ENCODE measurements at places on chromosomes 16 and 17.

DNA sequence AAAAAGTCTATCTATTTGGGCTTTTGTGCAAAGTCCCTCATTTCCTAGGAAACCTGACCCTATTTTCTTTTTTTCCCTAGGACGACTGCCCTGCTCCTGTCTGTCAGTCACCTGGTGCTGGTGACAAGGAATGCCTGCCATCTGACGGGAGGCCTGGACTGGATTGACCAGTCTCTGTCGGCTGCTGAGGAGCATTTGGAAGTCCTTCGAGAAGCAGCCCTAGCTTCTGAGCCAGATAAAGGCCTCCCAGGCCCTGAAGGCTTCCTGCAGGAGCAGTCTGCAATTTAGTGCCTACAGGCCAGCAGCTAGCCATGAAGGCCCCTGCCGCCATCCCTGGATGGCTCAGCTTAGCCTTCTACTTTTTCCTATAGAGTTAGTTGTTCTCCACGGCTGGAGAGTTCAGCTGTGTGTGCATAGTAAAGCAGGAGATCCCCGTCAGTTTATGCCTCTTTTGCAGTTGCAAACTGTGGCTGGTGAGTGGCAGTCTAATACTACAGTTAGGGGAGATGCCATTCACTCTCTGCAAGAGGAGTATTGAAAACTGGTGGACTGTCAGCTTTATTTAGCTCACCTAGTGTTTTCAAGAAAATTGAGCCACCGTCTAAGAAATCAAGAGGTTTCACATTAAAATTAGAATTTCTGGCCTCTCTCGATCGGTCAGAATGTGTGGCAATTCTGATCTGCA is 12.9 kb downstream of the TMEM98 start:
- DNase-seq, result no peak

- no peak for DNase-seq
These were observed 13.9 kb upstream of the KRTAP17-1 start for GRCh38 chr17:41329279-41329948.

GRCh38 chr16:61814726-61815347 is 221.4 kb downstream of the CDH8 start:
- DNase-seq, result no peak

- no peak for DNase-seq
These were observed 86.5 kb upstream of the LHX1 start for GRCh38 chr17:36850790-36851189.

GRCh38 chr17:13920413-13920812 is 148.9 kb upstream of the COX10 start:
- DNase-seq, result no peak

DNA sequence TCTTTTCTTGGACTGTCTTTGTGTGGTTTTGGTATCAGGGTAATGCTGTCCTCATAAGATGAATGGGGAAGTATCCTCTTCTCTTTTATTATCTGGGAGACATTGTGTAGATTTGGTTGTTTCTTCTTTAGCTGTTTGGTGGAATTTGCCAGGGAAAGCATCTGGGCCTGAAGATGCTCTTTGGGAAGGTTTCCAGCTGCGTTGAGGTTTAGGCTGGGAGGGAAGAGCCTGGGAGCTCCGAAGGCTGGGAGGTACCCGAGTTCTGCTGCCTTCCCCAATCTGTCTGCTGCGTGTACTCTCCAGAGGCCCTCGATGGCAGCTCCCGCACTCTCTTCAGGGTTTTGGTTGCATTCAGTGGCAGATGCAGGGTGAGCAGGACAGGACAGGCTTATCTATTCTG is 25.6 kb upstream of the CRISPLD2 start:
- no peak for DNase-seq

GRCh38 chr17:17508646-17509591 is 12.7 kb upstream of the RASD1 start:
- no peak for DNase-seq

GRCh38 chr17:47720754-47721533 is 12.1 kb upstream of the TBX21 start:
- peak; percentile 92 for DNase-seq

DNA sequence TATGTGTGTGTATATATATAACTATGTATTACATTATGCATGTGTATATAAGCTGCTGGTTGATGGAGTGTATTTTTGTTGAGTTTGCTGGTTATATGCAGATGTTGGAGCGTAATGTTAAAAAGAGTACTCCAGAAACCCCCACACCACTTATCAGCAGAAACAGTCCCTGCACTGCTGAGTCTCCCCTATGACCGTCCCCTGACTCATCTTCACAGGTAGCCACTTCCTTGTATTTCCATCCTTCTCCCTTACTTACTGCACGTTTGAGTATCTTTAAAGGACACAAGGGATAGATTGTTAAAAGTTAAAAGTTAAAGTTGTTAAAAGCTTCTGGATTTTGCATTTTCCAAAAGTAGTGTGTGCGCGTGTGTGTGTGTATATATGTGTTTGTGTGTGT is 853.9 kb upstream of the EEF2KMT start:
- DNase-seq, result no peak

GRCh38 chr17:17191961-17192381 is 14.2 kb downstream of the PLD6 start:
- no peak for DNase-seq

GRCh38 chr16:72848759-72849664 is 198.9 kb downstream of the ZFHX3 start:
- no peak for DNase-seq

GRCh38 chr17:21294321-21295035 is 10.0 kb downstream of the MAP2K3 start:
- no peak for DNase-seq

GRCh38 chr17:63644846-63645245 is 22.6 kb downstream of the MAP3K3 start:
- no peak for DNase-seq

GRCh38 chr17:41308251-41308917 is 725 bp downstream of the KRTAP16-1 start:
- peak; percentile 63 for DNase-seq

GRCh38 chr16:17342031-17342430 is 128.7 kb downstream of the XYLT1 start:
- no peak for DNase-seq

- no peak for DNase-seq
These were observed 269.8 kb upstream of the MYOCD start for GRCh38 chr17:12395733-12396354.

DNA sequence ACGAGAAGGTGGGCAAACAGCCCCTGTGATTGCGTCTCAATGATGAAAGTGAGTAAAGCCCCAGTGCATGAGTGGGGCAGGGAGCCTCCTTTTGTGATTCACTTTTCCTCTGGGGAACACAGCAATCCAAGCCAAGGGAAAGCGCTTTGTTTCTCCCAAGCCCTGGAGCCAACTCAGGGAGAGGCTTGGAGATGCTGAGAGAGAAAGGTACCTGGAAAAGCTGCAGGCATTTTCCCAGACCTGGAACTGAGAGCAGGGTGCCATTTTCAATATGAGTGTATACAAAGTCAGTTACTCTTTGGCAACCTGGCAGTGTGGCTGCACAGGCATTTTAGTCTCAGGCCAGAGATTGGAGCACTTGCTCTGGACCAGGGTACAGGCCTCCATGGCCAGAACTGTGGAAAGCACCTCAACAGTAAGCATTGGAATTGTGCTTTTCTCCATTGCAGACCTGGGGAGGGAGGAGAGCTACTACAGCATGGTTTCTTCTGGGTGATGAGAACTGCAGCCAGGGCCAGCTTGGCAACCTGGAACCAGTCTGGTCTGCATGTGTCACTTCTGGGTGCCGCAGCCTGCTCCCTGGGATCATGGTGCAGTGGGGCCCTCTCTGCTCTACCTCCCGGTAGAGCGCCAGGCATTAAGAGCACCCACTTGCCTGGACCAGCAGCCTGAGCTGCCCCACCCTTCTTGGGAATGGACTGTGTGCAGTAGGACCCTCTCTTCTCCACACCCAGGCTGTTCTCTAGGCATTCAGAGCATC is 89.0 kb upstream of the CDH5 start:
- DNase-seq, result no peak

GRCh38 chr17:57296231-57296630 is 39.9 kb downstream of the MSI2 start:
- no peak for DNase-seq

DNA sequence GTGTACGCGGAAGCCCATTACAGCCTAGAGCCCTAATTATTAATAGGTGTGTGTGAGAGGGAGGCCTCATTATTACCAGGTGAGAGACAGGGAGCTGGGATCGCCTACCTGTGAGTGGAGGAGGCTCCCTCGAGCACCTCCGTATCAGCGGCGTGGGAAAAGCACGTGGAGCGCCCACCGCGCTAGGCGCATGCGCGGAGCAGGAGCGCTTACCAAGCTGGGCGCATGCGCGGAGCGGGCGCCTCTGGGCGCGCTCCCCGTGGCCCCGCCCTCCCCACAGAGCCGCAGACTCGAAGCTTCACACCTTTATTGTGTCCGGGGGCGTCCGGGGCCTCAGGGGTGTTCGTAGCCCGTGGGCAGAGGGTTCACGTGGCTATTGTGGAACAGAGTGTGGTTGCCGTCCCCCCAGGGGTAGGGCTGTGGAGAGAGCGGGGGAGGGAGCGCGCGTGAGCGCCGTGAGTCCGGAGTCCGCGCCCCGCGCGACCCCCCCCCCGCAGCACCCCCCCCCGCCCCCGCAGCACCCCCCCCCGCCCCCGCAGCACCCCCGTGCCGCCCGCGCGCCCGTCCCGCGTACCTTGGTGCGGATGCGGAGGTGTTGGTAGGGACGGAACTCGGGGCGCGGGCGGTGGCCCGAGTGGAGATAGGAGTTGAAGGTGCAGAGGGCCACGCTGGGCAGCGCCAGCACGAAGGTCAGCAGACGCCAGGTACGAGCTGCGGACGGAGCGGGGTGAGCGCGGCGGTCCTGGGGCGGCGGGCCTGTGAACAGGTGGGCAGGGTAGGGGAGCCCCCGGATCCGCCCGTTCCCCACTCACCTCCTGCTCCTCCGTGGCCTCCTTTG is 500 bp downstream of the COX6A2 start:
- peak; percentile 73 for DNase-seq

DNA sequence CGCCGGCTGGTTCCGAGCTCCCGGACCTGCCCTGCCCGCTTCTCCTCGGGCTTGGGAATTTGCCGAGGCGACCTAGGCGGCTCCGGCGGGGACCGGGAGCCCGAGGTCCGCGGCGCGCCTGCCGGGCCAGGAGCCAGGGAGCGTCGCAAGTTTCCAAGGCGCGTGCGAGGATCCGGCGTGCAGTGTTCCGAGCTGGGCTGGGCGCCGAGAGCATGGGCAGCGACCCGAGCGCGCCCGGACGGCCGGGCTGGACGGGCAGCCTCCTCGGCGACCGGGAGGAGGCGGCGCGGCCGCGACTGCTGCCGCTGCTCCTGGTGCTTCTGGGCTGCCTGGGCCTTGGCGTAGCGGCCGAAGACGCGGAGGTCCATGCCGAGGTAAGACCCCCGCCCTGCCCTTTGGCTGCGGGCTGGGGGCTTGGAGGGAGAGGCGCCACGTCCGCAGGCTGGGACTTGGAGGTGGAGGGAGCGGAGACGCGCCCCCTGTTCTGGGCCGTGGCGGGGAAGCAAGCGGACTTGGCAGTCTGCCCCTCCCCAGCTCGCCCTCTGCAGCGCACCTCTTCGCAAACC is 668 bp downstream of the MMP15 start:
- DNase-seq, result no peak

DNA sequence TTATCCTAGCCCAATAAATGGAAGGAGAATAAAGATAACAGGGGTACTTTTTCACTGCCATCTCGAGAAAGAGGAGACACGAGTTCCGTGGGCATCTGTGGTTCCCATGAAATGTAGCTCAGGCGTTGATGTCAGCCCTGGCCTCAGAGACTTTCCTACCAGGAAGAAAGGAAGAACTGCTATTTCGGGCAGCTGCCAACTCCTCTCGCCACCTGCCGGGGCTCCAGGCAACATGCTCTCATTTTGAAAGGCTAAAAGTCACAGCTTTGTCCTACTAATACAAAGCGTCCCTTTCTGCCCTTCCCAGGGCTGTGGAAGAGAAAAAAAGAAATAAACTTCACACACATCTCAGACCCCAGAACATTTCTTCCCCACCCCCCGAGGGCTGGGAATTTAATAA is 65.8 kb downstream of the DHRS7C start:
- no peak for DNase-seq

DNA sequence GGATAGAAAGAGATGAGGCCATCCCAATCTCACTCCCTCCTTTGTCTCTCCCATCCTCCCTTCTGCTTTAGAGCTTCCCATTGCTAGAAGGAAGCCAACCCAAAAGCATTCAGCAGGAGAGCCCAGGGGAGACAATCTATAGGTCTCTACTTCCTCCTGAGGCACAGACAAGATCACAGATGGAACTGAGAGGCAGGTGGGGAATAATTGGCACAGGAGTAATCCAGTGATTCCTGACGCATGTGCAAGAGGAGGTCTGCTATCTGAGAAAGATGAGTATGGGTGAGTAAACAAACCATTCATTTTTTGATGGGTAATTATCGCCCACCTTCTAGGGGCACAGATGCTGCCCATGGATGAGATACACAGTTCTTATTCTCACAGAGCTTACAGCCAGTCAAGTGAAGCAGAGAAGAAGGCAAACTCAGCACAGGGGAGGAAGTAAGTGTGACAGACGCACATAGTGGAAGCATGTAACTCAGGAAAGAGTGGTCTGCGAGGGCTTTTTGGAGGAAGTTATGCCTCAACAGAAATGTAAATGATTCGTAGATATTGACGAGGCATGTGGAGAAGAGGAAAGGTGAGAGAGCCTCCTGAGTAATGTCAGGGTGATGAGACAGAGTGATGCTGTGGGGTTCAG is 88.9 kb upstream of the HLF start:
- no peak for DNase-seq

DNA sequence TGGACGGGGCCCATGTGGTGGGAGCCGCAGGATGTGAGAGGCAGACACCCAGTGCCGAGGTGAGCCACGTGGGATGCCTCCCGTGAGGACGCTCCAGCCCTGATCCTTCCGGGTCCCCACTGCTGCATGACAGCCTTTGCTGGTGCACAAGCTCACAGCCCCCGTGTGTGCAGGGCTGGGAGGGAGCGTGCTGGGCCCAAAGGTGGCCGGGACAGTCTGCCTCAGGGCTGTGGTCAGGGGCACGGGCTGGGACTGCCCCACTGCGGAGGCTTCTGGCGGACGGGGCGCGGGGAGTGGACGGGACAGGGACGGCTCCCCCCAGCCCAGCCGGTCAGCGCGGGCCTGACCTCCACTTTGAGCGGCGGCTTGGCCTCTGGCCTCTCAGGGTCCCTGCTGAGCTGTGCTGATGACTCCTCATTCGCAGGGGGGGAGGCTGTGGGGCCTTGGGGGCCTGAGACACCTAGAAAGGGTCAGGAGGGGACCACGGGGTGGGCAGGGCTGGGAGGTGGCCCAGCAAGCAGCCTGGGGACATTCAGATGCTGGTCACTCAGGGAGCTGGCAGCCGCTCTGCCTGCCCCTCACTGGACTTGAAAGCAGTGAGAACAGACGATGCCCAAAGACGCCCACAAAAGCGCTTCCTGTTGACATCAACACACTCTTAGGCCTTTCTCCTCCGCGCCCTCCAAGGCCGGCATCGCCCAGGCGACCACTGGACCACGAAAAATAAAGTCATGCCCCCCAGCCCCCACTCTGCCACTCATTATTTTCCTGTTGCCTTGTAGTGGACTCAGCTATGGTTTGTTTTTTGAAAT is 9.3 kb upstream of the METRNL start:
- DNase-seq, result no peak

- DNase-seq, result no peak
These were observed 303.5 kb downstream of the FOXL1 start for GRCh38 chr16:86881861-86882273.

- DNase-seq, result no peak
These were observed 21.2 kb upstream of the TAOK1 start for GRCh38 chr17:29368926-29369325.

All from stimulated activated CD4-positive, alpha-beta T cell treated with anti-CD3 and anti-CD28 coated beads, Interleukin-4, amount 100 ng/mL, for 4 hours (primary cell).